Right ventricle myocardium inferior (tissue), 1 donor: ENCODE measurements at places on chromosomes 5 and 9. TPM values are rescaled to one million over a fixed set of nuclear protein-coding genes. Genes with fewer than 3 reads are reported as not detected.
A peak's percentile ranks its signal among the peaks of the same experiment; 100 is the strongest.

GRCh38 chr5:34666392-34667080 is 10.4 kb downstream of the RAI14 start:
- no peak for DNase-seq

GRCh38 chr9:122191584-122191983 is 31.9 kb downstream of the MORN5 start:
- DNase-seq: no peak

- no peak for DNase-seq
These were observed 35.9 kb downstream of the SAXO1 start for GRCh38 chr9:18997151-18997550.

DNA sequence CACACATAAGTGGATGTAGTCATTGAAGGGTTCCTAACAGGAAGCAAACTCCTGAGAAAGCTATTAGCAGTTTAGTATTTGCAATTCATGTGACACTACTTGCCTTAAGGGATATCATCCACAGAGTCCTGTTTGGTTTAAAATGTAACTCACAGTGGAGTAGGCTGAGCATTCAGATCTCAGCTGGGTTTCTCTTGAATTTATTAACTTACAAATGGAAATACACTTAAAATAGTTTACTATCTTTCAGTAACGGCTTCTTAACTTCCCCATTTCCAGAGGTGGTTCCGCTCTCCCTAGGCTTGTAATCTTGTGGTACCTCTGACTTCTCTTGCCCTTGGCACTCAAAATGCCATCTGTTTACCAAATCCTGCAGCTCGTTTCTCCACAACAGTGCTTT is 660.7 kb upstream of the ADAMTS16 start:
- DNase-seq: no peak

GRCh38 chr5:95555553-95555952 is 652 bp downstream of the ARSK start:
- DNase-seq: no peak

GRCh38 chr5:1184481-1184880 is 16.9 kb upstream of the SLC6A19 start:
- DNase-seq: peak; percentile 51

GRCh38 chr9:125878164-125878631 is 131.0 kb downstream of the PBX3 start:
- no peak for DNase-seq

DNA sequence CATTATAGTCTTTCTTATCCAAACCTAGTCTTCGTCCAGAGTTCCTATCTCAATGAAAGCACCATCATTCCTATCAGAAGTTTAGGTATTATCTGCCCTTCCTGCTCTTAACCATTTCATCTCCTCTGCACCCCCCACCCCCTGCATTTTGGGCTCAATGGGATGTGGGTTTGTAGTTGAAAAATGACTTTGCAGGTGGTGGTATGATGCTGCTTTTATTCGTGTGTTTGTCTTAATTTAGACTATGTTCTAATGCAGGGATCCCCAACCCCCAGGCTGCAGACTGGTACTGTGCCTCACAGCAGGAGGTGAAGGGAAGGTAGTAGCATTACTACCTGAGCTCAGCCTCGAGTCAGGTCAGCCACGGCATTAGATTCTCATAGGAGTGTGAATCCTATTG is 49.4 kb upstream of the ZNF608 start:
- DNase-seq: no peak

DNA sequence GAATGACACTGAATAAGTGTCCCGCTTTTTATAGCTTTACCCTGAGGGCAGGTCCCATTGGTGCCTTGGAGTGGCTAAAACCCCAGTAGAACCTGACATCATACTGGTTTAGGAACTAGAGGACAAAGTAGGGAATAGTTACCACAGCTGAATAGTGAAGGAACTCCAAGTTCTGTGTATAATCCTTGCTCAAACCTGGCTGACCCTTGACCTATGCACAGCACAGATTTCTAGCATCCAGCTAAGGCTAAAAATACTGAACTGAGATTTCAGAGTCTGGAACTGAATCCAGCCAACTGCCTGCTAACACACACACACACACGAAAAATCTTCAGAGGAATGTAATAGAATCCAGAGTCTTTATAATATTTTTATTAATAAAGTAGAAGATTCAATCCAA is 50.8 kb downstream of the C5 start:
- no peak for DNase-seq

DNA sequence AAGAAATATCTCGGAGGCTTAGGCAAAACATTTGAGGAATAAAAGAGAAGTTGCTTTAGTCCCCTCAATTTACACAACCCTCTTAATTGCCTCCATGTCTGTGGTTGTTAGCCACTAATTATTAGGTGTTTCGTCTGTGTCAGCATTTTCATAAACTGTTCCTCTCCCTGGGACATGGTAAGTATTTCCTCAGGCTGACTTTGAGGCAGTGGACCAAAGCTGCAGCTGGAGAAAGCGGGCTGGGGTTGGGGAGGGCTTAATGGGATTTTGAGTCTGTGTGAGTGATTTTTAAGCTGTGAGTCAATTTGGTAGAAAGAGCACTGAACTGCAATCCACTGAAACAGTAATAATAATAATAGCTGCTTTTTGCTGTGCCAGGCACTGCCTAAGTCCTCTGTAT is 13.0 kb upstream of the TTC1 start:
- DNase-seq: no peak

DNA sequence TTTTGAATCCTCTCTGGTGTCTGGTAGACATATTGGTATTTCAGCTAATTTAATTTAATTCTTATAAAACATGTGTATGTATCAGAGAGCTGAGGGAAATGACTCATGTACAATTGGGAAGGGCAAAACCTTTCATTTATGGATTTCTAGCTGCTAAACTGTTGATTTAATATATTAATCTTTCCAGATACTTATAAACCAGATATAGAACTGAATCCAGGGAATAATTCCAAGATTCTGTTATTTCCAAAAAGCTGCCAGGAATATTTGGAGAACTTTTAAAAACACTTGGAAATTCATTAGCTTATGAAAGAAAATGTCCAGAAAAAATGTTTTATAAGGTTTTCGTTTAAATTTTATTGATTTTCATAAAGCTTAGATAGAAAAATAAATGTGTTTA is 295.5 kb downstream of the YTHDC2 start:
- DNase-seq: no peak

DNA sequence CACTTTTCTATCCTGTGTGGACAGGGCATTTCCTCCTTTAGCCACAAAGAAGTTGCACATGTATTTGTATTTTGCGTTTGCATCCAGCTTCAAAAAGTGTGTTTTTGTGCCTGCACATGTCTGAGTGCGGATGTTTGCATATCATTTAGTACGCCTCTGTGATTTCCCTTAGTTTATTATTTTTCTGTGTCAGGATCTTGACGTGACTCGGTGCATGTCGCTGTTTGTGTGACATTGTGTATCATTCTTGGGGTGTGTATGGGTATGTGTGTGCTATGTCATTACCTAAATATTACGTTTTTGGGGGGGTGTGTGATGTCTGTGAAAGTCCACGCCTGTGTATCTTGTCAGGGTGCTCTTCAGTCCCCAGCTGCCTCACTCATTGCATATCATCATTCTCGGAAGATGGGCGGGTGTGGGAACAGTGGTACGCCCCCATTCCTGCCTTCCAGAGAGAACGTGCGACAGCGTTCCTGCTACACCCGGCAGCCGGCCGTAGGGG is 416 bp upstream of the PAIP2 start:
- DNase-seq: no peak

DNA sequence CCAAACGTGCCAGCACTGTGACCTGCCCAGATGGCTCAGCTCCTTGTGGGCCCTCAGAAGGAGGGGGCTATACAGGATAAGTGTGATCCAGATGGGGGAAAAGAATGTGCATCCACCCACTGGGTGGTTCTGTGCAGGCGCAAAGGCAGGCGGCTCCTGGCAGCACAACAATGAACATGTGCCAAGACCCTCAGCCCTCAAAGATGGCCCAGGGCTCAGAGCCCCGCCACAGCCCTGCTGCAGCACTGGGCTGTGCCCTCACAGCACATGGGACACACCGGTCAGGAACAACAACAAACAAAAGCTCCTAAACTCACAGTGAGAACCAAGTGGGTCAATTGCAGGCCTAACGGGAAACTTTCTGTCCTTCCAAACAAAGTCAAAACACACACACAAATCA is 4.7 kb downstream of the SEMA4D start:
- no peak for DNase-seq

DNA sequence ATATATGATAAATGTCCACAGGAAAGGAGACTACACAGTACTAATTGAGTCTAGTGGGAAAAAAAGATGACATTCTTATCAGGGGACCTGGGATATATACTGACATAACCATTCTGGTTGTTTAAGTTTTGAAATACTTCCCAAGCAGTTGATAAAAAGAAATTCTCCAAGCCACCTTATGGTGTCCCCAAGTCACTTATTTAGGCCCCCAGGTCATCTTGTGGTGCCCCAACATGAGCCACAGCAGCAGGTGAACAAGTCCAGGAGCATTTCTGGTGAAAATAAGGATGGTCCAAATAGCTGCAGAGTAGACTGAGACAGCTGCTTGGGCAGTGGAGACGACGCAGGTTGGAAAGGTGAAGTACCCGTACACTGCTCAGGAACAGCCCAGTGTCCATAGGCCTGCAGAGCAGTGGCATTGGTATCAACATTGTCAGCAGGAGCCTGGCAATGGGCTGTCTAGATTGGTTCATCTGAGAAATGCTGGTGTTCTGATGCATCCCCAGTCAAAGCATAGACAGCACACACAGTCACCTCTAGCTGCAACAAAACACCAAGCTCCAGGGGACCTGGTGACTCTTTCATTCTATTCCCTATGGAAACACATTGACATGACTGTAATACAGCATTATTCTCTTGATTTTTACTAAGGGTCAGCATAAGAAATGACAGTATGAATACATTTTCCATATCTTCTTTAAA is 430.6 kb downstream of the NR2F1-AS1 start:
- no peak for DNase-seq

GRCh38 chr5:152632360-152632759 is 227.3 kb upstream of the NMUR2 start:
- DNase-seq: no peak

- DNase-seq: no peak
These were observed 29.2 kb upstream of the PANK3 start for GRCh38 chr5:168608386-168608785.

DNA sequence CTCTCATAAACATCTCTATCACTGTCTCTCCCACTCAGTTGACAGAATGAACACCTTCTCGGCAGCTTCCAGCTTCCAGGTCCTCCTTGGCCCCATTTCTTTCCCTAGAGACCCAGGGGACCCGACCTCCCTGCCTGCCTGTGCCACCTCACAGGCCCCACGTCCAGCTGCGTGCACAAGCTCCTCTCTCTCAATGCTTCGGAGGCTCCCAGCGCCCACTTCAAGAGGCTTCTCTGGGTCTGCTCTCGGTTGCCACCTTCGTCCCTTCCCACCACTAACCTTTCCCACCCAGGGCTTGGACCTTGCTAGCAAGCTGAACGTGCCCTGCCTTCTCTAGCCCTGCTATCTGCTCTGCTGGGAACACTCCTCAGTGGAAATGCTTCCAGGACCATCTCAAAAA is 2.8 kb upstream of the N4BP3 start:
- DNase-seq: no peak

DNA sequence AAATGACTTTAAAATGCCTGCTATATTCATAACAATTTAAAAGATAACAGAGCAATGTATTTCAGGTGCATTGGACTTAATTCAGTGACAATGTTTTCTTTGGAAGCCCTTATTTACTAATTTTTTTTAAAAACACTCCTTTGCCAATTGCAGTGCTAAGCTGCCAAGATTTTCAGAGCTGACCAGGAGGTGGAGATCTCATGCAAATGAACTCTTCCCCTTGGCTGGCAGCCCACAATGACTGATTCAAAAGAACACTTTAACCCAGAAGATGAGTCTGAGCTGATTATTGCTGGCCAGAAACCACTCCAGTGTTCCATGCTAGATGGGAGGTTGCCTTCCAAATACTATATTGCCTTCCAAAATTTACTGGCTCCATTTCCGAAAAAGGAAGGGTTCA is 128.3 kb upstream of the CCNH start:
- peak; percentile 32 for DNase-seq

GRCh38 chr9:134492721-134493460 is 148.7 kb upstream of the COL5A1 start:
- peak; percentile 51 for DNase-seq

DNA sequence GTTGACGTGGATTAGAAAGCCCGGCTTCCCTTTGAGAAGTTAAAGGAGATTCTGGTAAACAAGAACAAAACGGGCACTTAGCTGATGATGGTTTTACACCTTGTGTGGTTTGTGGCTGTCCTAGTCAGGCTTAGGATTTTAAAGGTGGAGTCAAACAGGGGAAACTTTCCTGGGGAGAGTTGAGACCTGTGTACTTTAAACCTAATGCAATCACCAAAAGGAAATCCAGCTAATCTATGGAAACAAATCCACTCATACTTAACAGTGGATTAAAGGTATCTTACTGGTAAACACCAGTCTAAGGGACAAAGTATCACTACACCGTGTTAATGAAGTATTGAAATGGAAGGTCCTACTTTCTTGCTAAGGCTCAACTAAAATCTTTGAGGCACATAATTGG is 150.3 kb upstream of the PCA3 start:
- no peak for DNase-seq

DNA sequence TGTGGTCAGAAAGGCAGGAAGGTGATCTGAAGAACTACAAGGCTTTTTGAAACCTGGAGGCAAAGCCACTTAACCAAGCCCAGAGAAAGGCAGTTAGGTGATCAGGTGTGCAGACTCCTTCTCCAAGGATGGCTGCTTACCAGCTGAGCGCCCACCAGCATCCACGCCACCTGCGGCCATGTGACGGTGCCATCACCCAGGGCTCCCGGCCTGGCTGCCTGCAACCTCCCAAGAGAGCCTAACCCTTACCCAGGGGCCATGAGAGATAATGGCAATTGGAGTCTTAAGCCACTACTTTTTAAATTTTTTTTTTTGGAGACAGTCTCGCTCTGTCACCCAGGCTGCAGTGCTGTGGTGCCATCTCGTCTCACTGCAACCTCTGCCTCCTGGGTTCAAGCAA is 33.1 kb upstream of the PHYKPL start:
- DNase-seq: peak; percentile 22

GRCh38 chr5:172104021-172104420 is 84.0 kb downstream of the STK10 start:
- no peak for DNase-seq

- DNase-seq: no peak
These were observed 6.9 kb upstream of the ZBTB5 start for GRCh38 chr9:37471942-37472684.

- no peak for DNase-seq
These were observed 595.4 kb downstream of the IRX1 start for GRCh38 chr5:4191041-4191440.

GRCh38 chr5:94517490-94518488 is 100.6 kb downstream of the KIAA0825 start:
- DNase-seq: no peak

RETREG1 gene
- 197 TPM for total RNA-seq

CEL gene
- total RNA-seq: 7.7 TPM

GKAP1 gene
- 26.4 TPM for total RNA-seq

CAST gene
- total RNA-seq: 461 TPM

CDKN2B-AS1 gene
- total RNA-seq: not detected

CCL27 gene
- total RNA-seq: not detected

PHAX gene
- total RNA-seq: 27.6 TPM

UBE2QL1 gene
- 21.9 TPM for total RNA-seq

TRPM6 gene
- 0.27 TPM for total RNA-seq

NDUFS4 gene
- total RNA-seq: 224 TPM

PRDM9 gene
- total RNA-seq: not detected

PRR7 gene
- 1.4 TPM for total RNA-seq
